Stimulated activated CD8-positive, alpha-beta memory T cell treated with anti-CD3 and anti-CD28 coated beads, Interleukin-4, amount 100 ng/mL, for 24 hours (primary cell): ENCODE measurements at places on chromosomes 4 and X.

GRCh38 chr4:125526420-125526819, 211.7 kb downstream of the FAT4 start:
- no peak for DNase-seq

GRCh38 chr4:167196344-167197012, 37.8 kb downstream of the SPOCK3 start:
- DNase-seq, result no peak

- DNase-seq, result no peak
These were observed at the start of gene TCEAL3 for GRCh38 chrX:103607364-103608305. Gene TCEAL3 (plus strand): TSS chrX:103607963. CDS start chrX:103609065, 1,102 bp downstream.

DNA sequence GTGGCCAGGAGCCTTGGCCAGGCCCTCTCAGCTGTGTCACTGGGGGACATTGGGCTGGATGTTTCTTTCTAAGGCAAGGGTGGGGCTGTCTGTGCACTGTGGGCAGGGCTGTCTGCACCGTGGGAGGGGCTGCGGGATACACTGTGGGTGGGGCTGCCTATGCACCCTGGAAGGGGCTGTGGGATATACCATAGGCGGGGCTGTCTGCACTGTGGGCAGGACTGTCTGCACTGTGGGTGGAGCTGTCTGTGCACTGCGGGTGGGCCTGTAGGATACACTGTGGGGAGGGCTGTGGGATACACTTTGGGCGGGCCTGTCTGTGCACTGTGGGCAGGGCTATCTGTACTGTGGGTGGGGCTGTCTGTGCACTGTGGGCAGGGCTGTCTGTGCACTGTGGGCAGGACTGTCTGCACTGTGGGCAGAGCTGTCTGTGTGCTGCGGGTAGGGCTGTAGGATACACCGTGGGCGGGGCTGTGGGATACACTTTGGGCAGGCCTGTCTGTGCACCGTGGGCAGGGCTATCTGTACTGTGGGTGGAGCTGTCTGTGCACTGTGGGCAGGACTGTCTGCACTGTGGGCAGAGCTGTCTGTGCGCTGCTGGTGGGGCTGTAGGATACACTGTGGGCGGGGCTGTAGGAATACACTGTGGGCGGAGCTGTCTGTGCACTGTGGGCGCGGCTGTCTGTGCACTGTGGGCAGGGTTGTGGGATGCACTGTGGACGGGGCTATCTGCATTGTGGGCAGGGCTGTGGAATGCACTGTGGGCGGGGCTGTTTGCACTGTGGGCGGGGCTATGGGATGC, 31.1 kb downstream of the ACOX3 start:
- DNase-seq, result peak; percentile 39

GRCh38 chr4:26218677-26219605, 101.9 kb upstream of the RBPJ start:
- DNase-seq, result no peak

DNA sequence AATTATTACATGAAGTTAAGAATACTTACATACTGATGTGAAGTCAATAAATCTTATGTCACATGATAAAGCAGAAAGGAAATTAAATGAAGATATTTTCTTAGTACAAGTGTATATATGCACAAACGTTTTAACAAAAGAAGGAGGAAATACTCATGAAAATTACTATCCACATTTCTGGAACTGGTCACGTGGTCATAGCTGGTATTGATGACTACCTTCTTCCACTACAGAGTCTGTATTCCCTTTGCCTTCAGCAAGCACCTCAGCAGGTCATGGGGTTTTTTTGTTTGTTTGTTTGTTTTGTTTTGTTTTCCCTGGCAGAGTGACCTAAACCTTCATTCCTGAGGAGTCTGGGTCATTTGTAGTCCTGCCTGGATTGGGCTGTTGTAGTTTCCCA, 174.9 kb upstream of the BANK1 start:
- DNase-seq, result no peak

DNA sequence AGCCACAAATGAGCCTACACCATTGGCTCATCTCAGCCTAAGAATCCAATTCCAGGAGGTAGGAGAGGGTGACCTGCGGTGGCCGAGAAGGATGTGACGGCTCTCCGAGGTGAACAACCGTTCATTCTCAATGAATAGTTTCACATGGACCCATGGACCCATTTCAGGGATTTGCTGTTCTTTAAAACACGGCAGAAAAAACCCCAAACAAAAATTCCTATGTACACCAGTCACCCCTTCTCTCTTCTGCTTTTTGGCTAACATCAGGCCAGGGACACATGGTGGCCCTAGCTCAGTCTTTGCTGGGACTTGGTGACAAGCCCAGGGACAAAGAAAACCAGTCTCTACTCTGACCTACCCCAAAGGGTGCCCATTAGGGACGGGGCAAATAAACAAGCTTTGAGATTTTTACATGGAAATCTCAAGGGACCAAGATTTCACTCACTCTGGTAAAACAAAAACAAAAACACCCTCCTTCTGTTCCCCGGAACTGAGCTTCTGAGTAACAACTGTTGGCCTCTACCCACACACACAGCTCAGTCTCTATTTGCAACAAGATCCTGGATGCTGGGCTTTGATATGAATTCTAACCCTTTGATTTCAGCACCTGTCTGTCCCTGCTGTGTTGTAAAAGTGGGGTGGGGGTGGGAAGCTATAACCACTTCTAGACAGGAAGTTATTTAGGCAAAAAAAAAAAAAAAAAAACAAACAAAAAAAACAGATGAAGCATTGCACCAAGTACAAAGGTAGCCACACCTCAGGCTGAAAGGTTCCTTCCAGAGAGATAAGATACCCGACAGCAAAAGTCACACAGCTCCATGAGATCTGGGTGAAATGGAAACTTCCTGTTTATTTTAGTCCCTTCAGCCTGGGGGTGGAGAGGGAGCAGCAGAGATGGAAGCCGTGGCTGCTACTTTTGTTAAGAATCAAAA, 49.0 kb downstream of the DDX3X start:
- no peak for DNase-seq

GRCh38 chr4:119656342-119656741, 27.7 kb upstream of the PDE5A start:
- no peak for DNase-seq

DNA sequence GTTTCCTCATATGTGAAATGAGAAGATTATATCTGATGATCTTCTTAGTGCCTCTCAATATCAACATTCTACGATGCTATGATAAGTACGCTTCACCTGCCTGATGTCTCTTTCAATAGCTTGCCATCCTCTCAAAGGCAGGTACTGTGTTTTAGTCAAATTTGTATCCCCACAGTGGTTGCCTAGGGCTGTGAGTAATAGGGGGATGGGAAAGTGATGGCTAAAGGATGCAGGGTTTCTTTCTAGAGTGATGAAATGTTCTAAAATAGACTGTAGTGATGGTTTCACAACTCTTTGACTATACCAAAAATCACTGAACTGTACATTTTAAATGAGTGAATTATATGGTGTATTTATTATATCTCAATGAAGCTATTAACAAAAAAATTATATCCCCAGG, 142.8 kb downstream of the HS6ST2 start:
- no peak for DNase-seq

- no peak for DNase-seq
These were observed 34.8 kb downstream of the UBE2K start for GRCh38 chr4:39732728-39733127.

DNA sequence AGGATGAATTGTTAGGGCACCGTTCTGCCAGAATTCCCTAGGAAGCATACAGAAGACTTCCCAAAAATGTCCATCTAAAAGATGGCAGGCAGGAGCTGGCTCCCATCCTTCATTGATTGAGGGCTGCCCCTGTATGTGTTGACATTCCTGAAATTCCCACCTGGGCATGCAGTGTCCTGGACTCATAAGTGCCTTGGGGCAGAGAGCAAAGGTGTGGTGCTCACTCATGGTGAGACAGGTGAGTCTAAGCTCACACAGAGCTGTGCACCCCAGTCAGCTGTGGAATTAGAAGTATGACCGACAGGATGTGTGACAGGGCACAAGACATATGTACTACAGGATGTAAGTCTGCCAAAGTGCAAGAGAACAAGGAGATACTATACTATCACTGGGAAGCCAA, 271.9 kb downstream of the MID1IP1 start:
- no peak for DNase-seq

- DNase-seq, result no peak
These were observed 213.1 kb upstream of the HDX start for GRCh38 chrX:84715315-84715714.

DNA sequence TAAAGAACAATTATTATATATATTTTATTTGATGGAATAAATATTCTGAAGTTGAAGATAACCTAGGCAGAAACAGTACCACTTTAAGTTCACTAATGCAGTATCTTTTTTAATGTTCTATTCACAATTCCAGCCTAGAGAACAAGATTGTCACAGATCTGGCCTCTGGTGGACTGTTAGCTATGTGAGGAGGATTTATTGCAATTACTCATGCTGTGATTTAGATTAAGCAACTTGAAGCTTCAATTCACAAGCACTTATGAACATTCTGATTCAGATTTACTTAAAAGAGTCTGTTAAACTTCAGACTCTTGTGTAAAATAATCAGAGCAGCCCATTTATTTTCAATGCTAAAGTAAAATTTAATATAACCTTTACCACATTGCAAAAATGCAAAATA, 1489.8 kb downstream of the STIM2 start:
- DNase-seq, result no peak

GRCh38 chr4:125620066-125620860, 305.5 kb downstream of the FAT4 start:
- DNase-seq, result no peak

GRCh38 chrX:145549496-145549895, 268.1 kb upstream of the SLITRK2 start:
- no peak for DNase-seq

DNA sequence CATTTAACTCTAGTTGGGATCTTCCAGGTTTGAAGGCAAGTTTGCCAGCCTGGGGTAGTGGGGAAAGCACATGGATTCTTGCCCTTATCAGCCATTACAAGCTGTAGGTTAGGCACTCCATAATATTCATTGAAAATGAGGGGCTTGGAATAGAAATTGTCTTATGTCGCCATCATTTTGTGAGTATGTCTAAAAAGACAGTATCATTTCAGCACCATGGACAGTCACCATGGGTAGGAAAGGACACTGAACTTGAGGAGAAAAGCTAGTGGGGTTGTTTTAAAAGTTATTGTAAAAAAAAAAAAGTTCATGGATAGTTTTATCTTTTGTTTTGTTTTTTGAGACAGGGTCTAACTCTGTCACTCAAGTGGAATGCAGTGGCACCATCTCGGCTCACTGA, 356.1 kb downstream of the HNRNPD start:
- no peak for DNase-seq

DNA sequence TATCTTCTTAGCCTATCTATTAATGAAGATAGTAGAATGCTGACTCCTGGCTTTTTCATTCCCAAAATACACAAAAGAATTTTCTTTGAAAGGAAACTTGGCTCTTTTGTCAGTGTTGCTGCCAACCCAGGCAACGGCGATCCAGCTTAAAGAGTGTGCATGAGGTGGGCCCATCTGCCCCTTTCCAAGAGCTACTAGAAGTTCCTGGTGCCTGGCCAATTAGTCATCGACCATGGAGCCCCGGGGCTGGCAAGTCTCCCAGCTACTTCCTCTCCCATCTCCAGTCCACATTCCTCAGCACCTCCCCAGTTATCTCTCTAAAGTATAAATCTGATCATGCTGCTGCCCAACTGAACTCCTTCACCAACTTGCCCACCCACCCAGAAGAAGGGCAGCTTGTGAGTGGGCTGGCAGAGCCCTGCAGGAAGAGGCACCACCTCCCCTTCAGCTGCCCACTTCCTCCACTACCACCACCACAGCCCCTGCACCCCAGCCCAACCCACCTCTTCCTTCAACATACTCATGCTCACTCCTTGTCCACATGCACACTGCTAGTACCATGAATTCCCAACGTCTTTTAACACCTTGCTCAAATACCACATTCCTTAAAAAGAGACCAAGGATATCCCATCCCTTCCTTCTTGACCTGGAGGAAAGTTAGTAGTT, 158.2 kb upstream of the MAP3K15 start:
- DNase-seq, result no peak

GRCh38 chr4:98466868-98467599, 191.4 kb downstream of the TSPAN5 start:
- no peak for DNase-seq

DNA sequence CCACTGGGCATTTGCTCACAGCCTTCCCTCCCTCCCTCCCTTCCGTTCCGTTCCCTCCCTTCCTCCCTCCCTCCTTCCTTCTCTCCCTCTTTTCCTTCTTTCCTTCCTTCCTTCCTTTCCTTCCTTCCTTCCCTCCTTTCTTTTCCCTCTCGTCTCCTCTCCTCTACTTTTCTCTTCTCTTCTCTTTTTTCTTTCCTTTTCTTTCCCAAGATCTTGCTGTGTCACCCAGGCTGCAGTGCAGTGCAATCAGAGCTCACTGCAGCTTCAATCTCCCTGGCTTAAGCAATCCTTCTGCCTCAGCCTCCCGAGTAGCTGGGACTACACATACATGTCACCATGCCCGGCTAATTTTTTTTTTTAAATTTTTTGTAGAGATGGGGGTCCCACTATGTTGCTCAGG, 26.7 kb upstream of the ING2 start:
- no peak for DNase-seq

- no peak for DNase-seq
These were observed 133.9 kb downstream of the AFAP1 start for GRCh38 chr4:7805533-7806337.

- DNase-seq, result no peak
These were observed 8.9 kb downstream of the ADD1 start for GRCh38 chr4:2852481-2852921.

DNA sequence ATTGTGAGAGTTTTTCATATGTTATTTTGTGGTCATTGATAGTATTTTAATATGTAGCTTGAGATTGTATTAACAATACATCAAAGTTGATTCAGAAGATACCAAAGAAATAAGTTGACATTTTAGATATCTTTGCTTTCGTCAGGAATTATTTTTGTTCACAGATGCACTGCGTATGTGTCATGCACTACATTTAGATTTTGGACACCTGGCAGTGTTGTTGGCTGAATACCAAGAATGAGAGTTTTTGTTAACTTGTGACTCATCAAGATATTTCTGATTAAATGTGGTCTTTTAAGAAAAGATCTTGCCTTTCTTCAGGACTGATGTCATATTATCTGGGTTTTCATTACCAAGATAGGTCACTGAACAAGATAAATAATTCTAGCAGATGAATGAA, 633.4 kb downstream of the CENPC start:
- DNase-seq, result no peak

GRCh38 chr4:45663003-45663402, 460.9 kb downstream of the GABRG1 start:
- no peak for DNase-seq

DNA sequence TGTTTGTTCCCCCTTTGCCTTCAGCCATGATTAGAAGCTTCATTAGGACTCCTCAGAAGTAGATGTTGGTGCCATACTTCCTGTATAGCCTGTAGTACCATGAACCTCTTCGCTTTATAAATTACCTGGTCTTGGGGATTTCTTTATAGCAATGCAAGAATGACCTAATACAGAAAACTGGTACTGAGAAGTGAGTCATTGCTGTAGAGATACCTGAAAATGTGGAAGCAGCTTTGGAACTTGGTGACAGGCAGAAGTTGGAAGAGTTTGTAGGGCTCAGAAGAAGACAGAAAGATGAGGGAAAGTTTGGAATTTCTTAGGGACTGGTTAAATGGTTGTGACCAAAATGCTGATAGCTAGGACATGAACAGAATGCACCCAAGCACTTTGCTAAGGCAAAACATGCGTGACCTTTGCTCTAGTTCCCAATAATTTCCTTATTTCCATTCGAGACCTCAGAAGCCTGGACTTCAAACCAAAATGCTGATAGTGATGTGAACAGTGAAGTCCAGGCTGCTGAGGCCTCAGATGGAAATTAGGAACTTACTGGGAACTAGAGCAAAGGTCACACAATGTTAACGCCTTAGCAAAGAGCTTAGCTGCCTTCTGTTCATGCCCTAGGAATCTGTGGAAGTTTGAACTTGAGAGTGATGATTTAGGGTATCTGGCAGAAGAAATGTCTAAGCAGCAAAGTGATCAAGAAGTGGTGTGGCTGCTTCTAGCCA, 3.0 kb upstream of the USP46 start:
- no peak for DNase-seq
